NCI-H510A treated with DMSO at 0.1 percent for 48 hours (cell line): ENCODE measurements at places on chromosomes 2 and 18.

- no peak for DNase-seq
Observed at GRCh38 chr2:61995515-61995914, 90.0 kb downstream of the COMMD1 start.

DNA sequence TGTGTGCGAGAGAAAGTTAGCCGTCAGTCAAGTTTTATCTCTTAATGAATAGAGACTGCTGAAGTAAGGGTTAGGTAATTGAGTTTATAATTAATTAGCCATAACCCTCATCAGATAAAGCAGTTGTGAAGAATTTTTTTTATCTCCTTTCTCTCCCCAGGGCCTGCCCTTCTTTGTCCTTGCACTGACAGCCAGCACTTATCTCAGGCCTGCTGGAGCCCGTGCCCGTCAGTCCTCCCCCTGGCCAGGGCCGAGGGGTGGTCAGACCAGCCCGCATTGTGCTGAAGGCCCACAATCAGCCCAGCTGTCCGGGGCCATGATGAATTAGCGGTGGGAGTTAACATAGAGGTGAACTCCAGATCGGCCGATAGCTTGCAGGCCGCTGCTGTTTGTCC, 315.7 kb downstream of the GBX2 start:
- no peak for DNase-seq

DNA sequence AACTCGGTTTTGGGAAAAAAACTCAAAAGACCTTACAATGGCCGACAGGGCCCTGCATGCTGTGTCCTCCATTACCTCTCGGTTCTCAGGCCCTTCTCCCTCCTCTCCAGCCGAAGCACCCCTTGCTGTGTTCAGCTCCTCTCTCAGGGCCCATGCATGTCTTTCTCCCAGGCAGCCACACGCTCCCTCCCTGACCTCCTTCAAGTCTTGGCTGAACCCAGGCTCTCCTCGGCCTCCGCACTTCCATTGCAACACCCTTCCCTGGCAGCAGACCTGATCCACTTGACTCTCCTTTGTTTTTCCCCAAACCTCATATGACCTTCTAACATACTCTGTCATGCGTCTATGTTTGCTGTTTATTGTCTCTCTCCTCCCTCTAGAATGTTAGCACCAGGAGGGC, 114.0 kb downstream of the CYP26B1 start:
- no peak for DNase-seq

DNA sequence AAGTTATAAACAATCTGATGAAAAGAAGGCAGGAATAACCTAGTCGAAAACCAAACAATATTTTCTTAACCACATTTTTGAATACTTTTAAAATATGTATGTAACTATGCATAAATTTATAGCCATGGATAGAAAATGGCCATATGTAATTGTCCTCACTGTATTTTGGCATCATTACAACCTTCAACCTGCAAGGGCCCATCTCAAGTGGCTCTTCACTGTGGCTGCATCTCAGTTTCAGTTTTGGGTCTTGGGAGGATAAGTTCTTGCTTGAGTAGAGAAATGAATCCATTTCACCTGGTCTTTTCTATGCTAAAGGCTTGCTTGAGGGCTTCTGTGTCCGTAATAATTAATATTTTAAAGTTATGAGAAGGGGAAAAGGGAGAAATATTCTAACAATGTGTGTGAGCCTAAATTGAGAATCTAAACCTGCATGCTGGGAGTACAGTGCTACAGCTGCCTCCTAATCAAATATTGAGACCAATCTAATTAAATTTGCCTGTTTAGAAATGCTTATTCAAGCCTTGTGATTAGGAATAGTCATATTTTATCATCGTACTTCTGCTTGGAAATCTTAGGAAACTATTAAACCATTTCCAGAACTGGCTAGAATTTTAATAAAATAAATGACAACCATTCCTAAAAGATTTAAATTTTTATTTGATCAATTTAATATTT, 92.5 kb downstream of the EML4 start:
- DNase-seq = no peak

GRCh38 chr18:60755134-60755533, 382.6 kb upstream of the MC4R start:
- no peak for DNase-seq

GRCh38 chr2:38788306-38788705, 10.3 kb downstream of the GEMIN6 start:
- DNase-seq = no peak

DNA sequence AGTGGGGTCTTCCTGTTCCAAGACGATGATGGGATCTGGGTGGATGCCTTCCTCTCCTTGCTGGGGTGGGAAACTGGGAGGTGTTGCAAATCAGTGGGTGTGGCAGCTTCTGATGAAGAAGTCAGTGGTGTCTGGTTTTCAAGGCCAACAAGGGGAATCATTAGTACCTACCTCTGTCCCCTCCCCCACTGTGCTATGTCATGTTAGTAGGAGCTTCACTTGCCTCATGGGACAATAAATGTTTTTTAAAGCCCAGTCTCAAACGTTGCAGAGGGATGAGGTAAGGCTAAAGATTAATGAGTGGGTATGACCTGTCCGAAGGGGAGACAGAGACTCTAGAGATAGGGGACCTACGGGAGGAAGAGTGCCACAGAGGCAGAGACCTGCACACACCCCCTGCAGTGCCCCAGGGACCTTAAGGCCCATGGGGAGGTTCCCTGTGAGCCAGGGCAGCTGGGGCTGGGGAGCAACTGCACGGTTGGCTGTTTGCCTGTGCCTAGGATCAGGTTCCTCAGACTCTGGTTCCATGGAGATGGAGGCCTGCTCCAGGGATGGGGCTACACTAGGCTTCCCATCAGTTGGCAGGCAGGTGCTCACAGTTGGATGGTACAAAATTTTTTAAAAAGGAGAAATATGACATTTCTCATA, 37.8 kb upstream of the SLC1A4 start:
- DNase-seq = no peak

DNA sequence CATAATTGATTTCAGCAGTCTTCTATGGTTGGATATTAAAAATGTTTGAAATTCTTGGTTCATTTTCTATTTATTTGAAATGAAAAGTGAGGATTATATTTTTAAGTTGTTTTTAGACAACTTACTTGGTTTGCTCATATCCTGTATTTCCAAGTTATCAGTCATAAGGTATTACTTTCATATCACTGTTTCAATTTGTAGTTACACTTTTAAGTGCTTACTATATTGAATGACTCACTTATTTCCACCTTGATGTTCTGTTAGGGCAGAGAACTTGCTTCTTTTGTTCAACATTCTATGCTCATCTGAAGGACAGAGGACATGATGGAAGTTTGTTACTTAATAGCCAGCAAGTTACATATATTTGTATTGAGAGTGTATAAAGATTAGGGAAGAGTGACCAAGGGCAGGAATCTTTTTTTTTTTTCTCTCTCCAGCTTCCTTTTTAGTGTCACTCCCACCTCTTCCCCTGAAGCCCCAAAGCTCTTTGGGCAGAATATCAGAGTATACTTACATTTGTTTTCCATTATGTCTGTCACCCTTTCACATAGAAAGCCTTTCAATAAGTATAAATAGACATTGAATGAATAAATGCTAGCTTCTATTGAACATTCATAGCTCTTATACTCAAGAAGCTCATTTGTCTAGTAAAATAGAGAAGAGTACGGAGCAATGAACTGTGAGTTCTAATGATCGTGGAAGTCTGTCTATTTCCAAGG, 28.1 kb downstream of the PIK3C3 start:
- DNase-seq = no peak

DNA sequence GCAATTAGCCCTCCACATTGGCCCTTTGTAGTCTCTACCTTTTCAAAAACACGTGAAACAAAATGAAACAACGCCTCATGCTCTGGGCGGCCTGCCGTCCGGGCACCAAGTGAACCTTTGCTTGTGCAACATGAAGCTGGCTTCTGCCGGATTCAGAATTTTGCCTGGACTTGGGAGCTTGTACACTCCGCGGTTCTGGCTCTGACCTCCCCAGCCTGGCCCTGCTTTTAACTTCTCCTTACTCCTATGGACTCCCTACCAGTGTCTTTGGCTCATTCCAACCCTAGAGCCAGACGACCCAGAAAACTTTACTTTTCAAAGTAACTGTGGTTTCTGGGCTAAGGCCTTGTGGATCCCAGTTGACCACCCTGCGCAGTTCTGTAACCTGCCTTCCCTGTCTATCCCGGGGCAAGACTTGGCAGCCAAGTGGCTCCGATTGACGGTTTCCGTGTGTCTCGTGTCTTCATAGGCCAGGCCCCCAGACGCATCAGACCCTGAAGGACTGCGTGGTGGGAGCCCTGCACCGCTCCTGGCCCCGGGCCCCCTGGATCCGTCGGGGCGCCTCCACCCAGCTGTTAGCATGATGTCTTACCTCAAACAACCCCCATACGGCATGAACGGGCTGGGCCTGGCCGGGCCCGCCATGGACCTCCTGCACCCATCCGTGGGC, 1.9 kb downstream of the OTX1 start:
- DNase-seq = no peak

DNA sequence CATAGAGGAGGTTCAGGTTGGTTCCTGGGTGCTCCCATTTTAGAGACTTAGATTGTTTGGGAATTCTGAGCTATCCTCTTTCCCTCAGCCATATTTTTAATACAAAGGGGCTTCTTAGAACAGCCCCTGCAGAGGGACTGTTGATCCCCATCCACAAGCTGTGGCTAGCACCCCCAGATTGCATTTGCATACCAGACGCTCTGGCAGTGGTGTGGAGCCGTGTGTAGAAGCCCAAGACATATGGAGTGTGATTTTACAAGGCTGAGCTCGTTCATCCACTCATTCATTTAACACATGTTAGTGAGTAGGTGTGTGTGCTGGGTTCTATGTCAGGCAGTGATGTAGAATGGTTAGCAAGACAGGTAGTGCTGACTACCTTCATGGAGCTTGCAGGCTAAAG, 166.7 kb upstream of the BOD1L2 start:
- no peak for DNase-seq

GRCh38 chr2:98515250-98515991, 70.8 kb downstream of the INPP4A start:
- DNase-seq = no peak

DNA sequence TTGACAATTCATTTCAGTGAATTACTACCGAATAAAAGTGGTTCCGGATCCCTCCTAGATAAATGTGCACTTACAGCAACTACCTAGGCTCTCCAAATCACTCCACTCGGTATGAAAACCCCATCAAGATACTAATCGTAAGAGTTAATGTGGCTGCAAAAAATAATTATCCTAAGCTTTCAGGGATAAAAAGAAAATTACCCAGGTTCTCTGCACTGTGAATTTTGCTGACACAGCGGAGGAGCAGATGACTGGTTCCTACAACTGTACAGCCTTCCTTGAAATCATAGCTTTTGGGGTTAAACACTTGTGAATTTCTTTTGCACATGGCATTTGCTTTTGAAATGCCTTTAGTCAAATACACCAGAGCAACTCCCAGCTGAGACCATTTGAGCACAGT, 104.7 kb downstream of the CD226 start:
- DNase-seq = no peak

GRCh38 chr18:74589811-74590210, 7.9 kb upstream of the ZNF407 start:
- no peak for DNase-seq

GRCh38 chr2:82650038-82650437, 1809.0 kb downstream of the SUCLG1 start:
- no peak for DNase-seq

DNA sequence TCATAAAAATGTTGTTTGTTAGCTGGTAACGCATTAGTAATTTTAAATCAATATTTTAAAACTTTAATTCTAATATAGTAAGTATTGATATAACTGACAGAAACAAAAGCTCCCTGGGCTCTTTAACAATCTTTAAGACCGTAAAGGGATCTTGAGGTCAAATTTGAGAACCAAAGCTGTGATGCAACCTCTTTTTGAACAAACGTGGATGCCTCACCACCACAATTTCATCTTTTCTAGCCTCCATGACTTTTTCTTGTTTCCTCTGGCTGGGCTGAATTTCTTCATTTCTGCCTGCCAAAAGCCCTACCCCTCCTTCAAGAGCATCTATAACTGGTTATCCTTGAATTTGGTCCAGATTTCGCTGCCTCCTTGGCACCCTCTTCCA, 563 bp upstream of the POLE4 start:
- DNase-seq = no peak

DNA sequence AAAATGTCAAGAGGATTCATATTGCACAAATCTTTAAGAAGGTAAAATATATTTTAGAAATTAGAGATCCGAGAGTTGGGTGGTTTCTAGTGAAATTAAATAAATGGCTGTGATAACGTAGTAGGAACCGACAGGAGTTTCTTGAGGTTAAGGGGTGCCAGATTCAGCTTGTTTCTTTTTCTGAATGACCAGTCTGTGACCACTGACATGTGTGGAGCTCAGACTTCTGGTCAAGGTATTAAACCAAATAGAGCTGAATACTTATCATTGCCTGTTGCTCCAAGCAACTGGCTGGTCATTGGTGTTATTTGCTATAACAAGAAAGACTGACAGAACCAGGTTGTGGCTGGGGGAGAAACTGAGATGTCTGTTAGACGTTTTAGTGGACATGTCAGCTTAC, 408.2 kb upstream of the HS6ST1 start:
- DNase-seq = no peak

DNA sequence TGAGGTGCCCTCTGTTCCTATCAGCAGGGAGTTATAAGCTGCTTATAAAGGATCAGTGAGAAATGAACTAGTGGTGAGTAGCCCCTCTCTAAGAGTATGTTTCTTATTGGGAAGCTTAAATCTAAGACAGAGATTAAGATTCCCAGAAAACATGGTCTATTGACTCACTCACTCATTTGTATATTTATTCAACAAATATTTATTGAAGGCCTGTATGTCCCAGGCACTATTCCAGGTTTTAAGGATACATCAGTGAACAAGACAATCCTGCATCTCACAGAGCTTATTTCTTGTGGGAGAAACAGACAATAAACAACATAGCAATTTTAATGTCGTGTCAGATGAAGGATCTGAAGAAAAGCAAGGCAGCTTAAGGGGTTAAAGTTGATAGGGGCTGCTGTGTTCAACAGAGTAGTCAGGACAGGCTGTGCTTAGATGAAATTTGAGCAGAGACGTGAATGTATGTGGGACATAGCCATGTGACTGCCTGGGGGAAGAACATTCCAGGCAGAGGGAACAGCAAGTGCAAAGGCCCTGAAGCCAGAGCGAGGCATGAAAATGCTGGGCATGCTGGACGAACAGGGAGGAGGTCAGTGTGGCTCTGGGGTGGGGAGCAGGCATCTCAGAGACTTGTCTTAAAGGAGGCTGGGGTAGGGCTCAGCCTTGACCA, 14.8 kb upstream of the PSD4 start:
- DNase-seq = no peak

DNA sequence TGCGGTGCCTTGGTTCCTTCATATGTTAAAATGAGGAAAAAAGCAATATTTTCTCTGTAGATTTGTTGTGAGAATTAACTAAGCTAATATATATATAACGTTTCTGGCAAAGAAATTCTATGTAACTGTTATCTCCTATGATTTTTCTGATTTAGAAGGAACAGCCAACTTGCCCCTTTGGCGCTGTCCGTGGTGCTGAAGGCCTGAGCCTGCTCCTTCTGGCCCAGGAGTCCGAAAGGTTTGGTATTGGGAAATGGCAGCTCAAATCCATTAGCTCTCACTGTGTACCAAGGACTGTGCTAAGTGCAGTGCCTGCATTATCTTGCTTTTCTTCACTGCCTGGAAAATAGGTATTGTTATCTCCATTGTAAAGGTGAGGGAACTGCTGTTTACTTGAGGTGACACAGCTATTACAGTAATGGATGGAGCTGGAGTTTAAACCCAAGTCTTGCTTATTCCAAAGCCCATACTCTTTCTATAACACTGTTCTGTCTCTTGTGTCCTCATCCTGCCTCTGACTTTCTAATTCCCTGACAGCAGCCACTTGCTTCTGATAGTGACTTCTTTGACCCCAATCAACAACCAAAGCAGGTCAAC, 52.2 kb downstream of the C1QL2 start:
- DNase-seq = no peak
